ENCODE measurements at places on chromosomes 7 and 10.

- DNase-seq = no peak
These were observed 17.1 kb downstream of the COL13A1 start for GRCh38 chr10:69818676-69819239.

- no peak for DNase-seq
These were observed 71.9 kb upstream of the TNS3 start for GRCh38 chr7:47653550-47654411.

DNA sequence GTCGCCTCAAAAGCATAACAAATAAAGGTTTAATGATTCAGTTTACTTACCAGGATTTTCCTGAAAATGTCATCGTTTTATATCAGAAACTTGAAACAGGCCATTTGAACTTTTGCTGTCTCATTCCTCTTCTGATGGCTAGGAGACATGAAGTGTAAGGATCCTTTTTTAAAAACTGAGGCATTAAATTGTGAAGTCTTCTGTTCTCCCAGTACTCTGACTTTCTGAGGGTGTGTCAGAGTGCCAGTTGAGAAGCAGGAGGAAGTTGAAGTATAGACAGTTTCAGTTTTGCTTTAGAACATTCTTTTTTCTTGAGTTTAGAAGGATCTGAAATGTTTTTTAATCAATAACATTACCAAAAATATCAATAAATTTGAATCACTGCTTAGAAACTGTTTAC lies at the start of gene SAMD9L:
SAMD9L (minus strand) TSS at position 242 of the 400 bp plus-strand sequence. CDS start 12,414 bp downstream, outside the sequence.
- peak; percentile 66 for DNase-seq

GRCh38 chr7:108802650-108803049 lies 233.0 kb downstream of the DNAJB9 start:
- DNase-seq = no peak

DNA sequence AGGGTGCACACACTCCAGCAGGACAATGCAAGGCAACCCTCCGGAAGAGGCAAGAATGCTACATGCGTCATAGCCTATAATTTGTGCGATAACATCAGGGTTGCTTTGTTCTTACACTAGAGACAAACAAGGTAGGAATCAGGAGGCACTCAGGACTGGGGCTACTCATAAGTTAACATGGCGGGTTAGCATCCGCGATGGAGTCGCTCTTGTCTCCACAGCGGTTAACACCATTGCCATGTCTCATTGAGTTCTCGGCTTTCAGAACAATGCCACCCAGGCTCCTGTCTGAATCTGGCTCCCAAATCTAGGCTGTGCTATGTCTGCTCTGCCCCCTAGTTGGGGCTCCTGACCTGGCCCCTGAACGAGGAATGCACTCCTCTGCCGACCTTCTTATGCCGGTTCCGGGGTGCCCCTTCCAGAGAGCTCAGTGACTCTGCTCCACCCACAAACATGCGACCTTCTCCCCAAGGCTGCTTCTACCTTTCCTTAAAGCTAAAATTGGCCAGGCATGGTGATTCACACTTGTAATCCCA lies 24.9 kb upstream of the SLF2 start:
- no peak for DNase-seq

GRCh38 chr7:138008019-138008587 lies 6.2 kb upstream of the CREB3L2 start:
- no peak for DNase-seq

DNA sequence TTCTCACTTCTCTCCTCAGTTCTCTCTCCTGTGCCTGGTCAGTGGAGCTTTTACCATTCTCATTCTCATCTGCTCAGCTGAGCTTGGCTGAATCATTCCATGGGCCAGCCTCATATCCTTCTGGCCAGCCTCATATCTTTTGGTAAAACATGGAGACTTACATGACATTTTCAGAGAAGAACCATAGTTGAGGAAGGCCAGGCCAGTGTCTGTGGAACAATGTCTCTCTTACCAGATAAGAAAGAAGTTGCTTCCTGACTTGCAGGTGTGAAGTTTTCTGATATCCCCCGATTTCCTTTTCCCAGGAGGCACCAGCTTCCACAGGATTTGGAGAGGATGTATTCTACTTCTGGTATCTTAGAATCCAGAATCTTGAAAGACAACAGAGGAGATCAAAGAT lies 24.7 kb downstream of the ST7 start:
- DNase-seq = no peak

GRCh38 chr10:21497177-21497807 lies 28.2 kb downstream of the SKIDA1 start:
- DNase-seq = peak; percentile 65

DNA sequence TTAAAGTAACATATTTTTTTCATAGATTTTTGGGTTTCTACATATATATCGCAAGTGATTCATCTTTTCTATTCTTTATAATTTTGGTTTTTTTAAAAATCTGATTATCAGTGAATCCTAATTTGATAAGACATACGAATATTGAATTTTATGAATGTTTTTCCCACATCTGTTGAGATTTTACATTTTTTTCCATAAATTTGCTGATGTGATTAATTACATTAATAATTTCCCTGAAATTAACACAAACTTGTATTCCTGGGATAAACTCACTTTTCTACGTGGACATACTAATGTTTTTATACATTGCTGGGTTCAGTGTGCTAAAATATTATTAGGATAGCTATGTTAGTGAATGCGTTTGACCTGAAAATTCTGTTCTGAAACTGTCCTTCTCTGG lies 26.1 kb downstream of the DMTF1 start:
- no peak for DNase-seq

GRCh38 chr10:72930276-72930675 lies 24.3 kb downstream of the PLA2G12B start:
- DNase-seq = no peak

DNA sequence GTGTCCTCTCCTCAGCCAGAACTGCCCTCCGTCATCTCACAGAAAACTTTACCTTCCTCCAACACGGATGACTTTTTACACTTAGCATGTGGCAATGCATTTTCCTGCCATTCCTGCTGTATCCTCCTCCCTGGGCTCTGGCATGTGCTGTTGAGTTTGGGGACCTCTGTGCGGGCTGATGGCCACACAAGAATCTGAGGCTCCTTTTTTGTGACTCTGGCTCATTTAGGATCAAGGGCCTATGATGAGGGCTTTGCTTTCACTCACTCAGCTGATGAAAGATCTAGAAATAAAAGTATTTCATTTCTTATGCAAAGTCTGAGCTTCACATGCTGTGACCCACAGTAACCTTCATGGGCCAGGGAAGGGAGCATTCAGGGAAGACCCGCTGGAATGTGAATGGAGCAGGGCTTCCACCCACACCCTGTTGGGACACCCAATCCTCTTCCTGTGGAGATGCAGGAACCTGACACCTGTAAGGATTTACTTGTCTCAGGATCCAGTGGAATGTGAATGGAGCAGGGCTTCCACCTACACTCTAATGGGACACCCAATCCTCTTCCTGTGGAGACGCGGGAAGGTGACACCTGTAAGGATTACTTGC lies 500.3 kb upstream of the MKI67 start:
- no peak for DNase-seq

Measured in NB4 (cell line).